ENCODE measurements at places on chromosomes 3 and 15.

DNA sequence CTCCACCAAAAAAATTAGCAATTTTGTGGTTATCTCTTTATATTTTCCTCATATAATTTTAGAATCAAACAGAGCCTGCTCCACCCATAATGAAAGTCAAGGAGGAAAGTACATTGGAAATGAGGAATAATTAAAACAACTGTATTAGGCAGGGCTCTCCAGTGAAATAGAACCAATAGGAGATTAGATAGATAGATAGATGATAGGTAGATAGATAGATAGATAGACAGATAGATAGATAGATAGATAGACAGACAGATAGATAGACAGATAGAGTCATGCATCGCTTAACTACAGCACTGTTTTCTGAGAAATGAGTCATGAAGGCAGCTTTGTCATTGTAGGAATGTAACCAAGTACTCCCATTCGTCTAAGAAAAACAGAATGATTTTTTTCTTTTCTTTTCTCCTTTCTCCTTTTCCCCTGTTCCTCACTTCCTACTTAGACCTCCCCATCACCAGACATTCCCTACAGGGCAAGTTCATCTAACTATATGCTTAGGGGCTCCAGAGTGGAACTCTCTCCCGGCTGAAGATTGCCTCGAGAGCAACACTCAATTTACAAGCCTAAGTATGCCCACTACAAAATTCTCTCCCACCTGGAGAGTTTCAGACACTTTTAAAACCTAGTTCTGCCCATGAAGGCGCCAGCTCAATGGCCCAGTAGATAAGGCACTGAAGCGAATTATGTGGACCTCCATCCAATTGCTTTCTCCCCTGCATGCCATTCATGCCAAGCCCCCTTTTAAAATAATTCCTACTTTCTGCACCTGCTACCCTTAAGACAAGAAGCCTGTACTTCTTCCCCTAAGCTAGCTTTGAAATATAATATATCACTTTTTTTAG is 53.3 kb upstream of the LIPC start:
- no peak for DNase-seq

- no peak for DNase-seq
These were observed 40.5 kb downstream of the TGM4 start for GRCh38 chr3:44914936-44915335.

- DNase-seq, result no peak
These were observed 54.6 kb downstream of the MB21D2 start for GRCh38 chr3:192863091-192863420.

DNA sequence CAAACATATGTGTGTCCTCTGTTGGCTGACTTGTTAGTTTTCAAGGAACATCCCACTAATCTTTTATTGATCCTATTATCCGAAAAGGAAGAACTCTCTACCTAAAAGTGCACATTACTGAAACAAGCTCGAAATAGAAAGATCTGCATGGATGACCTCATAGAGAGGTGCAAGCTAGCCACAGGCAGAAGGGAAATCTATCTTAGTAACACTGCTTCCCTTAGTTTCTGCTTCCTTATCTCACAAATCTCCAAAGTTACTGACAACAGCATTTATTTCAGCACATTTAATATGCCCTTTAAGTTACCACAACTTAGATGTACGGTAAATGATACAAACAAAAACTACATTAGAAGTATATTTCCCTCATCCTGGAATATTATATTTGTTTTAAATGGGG is 285.1 kb upstream of the CCDC54 start:
- no peak for DNase-seq

DNA sequence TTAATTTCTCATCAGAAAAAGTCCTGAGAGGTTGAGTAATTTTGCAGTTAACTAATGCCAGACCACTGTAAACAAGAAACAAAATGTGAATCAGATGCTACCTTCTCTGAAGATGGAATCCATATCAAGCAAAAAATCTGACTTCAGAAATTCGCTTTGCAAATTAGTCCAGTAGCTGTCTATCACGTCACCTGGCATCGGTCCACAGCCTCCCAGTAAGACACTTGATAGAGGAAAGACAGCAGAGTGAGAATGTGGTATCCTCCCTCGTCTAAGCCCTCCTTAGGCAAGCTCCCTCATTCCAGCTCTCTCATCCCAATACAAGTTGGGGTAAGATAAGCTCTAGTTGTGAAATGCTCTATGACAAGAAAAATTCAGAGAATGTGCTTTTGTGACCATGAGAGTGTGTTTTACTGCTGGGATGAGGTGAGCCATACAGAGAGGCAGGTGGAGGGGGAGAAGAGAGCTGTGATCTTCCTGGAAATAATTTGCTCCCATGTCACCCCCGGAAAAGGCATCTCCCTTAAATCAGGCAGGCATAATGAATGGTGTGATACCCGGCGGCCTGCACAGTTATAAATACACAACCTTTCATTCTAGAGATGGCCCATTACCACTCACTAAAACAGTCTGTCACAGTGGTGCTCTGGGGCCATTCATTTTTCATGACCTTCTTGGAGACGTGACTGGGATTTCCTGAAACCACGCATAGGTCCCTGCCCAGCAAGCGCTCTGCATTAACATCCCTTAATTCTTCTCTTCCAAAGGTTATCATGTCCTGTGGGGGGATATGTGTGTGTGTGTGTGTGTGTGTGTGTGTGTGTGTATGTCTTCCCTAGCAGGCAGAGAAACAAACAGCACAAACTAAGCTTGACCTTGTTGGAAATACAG is 602.0 kb upstream of the KCNMB2 start:
- no peak for DNase-seq

DNA sequence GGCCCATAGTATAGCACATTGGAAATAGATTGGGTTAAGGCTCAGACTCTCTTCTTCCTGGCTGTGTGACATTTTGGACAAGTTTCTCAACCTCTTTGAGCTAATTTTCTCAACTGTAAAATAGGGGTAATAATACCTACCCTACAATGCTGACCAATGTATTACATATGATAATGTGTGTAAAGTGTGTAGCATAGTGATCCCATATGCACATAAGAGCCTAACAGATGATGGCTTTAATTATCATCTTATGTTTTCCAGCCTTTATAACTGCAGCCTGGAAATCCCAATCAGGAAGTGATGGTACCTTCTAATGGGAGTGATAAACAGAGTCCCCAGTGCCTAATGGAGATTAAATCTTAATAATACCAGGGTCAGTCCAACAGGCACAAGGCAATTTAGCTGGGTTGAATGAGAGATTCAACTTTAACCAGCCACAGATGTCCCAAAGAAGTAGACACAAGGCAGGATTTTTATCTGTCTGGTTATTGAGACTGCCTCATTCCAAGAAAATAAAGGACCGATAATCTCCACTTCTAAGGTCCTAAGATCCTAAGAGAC is 12.0 kb downstream of the ADAMTS9 start:
- no peak for DNase-seq

- DNase-seq, result no peak
These were observed 60.0 kb downstream of the MAGEF1 start for GRCh38 chr3:184651904-184652303.

DNA sequence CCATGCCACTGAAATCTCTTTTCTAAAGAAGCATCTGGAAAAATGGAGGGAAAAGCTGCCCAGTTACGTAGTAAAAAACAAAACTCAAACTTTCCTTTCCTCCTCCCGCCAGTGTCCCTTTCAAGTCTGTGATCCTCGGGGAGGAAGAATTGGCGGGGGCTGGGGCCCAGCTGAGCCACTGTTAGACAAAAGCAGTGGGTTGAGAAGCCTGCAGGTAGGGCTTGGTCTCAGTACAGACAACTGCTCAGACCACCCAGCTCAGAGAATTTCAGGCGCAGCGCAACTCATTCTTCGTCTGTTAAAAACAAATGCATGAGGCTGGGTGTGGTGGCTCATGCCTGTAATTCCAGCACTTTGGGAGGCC is 117.1 kb downstream of the MYLK start:
- DNase-seq, result no peak

DNA sequence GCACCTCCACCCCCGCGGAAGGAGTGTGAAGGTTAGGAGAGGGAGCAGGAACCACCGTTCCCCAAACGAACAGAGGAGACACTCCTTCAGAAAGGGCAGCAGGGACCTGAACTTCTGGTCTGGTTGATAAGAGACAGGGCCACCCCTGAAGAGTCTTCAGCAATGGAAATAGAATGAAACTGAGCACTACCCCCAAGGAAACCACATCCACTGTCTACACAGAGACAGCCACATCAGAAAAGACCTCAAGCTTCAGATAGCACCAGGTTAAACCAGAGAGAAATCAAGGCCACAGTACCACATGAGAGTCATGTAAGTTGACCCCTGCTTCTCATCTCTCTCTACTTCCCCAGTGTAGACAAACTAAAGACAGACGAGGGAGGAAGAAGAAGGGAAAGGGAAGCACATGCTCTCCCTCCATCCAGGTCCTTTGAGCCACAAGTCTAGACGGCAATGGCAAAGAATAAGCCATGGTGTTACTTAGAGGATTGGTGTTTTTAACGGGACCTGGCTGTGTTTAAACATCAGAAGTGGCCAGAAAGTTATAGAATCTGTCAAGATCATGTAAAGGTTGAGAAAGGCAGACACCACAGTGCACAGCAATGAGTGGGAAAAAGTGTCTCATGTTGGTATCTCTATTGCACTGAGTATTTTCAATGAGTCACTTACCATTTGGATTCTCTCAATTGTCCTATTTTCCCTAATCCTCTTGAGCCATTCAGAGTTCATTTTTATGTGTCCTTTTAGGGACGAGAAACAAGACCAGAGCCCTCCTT is 31.4 kb upstream of the CTNNB1 start:
- no peak for DNase-seq

DNA sequence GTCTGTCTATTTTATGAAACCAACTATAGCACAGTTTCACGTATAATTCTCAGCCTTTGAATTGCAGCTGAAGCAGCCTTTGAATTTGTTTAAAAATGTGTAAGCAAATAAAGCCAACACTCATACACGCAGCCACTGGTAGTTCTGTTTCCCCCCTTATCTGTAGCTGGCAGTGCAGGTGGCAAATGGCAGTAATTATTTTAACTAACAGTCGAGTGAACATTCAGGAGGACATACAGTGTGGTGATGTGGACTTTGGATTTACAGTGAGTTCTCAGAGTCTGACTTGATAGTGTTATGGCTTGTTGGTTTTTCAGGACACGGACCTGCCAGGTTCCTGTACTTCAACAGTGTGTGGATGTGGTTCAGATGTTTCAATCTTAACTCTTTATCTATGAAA is 64.0 kb upstream of the SKOR1 start:
- no peak for DNase-seq

- no peak for DNase-seq
These were observed 2.3 kb downstream of the ITPR1 start for GRCh38 chr3:4495294-4496086.

DNA sequence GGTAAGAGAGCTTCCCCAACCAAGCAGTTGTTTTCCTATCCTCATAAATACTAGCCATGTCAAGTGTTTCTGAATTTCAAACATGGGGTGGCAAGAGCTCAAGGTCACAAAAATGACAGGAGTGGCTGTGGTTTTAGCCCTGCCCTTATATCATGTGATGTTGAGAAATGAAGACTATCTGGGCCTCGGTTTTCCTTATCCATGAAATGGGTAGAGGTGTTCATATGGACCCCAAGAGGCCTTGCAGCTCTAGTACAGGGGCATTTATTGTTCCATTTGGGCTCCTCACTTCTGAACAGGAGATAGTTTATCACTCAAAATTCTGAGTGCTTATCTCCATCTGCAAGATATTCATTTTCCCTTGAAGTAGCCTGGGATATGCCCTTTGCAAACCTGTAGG is 35.8 kb downstream of the LMCD1 start:
- no peak for DNase-seq

- DNase-seq, result no peak
These were observed 293.3 kb upstream of the RGMA start for GRCh38 chr15:93382200-93382820.

DNA sequence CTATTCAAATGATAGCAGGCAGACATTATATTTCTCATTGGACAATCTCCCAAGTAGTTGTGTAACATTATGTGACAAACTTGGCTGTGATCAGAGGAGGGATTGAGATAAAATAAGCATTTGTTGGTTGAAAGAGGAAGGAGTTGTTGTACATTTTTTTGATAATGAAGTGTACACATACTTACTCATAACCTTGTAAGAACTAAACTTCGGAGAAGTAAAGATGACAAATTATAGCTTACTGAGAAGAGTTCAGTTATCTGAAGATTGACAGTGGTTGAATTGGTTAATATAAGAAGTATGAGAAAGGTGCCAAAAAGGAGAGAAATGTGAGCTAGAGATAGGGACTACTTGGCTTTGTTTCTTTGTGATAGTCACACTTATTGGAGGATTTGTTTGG is 32.6 kb downstream of the STT3B start:
- no peak for DNase-seq

DNA sequence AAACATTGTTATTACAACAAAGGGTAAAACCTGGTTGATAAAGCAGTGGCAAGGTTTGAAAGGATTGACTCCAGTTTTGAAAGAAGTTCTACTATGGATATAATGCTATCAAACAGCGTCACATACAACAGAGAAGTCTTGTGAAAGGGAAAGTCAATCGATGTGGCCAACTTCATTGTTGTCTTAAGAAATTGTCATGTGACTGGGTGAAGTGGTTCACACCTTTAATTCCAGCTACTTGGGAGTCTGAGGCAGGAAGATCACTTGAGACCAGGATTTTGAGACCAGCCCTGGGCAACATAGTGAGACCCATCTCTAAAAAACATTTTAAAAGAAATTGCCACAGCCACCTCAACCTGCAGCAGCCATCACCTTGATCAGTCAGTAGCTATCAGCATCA is 6.2 kb upstream of the LXN start:
- DNase-seq, result no peak

DNA sequence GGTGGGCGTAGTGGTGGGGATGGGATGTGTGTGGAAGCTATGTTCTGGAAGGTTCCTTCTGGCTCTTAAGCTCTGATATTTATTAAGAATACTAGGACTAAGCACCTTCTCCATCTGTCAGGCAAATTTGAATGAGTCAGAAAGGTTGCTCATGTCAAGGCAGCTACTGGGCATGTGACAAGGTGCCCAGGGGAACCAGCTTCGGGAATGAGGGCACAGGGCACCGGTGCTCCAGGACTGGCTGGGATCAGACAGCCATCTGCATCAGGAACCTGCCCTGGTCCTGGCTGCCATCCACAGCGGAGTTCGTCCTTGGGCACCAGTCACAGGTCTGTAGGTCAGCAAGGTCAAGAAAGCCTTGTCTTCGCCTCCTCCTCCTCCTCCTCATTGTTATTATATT is 32.5 kb downstream of the CA12 start:
- no peak for DNase-seq

DNA sequence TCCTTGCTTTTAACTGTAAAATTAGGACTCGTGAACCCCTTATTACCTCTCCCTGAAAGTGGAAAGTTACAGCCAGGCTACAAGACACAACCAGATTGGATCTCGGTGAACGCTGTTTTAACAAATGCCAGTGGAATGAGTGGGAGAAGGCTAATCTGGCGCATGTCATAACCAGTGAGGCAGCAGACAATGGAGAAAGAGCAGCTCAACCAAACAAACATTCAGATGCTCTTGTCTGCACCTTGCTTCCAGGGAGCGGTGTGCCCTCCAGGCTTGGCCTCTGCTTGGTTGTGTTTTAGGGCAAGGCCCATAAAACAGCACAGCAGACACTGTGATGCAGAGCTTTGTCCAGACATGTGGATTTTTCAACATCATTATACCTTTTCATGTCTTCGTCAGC is 45.9 kb upstream of the ATP1B3 start:
- DNase-seq, result no peak

- DNase-seq, result no peak
These were observed 7.1 kb downstream of the LRRK1 start for GRCh38 chr15:100926258-100926657.

All from CD4-positive, alpha-beta T cell treated with Interleukin-1 beta for 1 hour (primary cell).